ENCODE measurements at places on chromosomes 13 and 19.

GRCh38 chr19:5293612-5294378 is 46.8 kb downstream of the PTPRS start:
- no peak for DNase-seq

- DNase-seq, result no peak
These were observed 1230.9 kb upstream of the SLC10A2 start for GRCh38 chr13:104297075-104297474.

- DNase-seq, result no peak
These were observed 11.6 kb downstream of the CTU1 start for GRCh38 chr19:51096473-51097165.

- DNase-seq, result no peak
These were observed 359.4 kb downstream of the MZT1 start for GRCh38 chr13:72368031-72368430.

DNA sequence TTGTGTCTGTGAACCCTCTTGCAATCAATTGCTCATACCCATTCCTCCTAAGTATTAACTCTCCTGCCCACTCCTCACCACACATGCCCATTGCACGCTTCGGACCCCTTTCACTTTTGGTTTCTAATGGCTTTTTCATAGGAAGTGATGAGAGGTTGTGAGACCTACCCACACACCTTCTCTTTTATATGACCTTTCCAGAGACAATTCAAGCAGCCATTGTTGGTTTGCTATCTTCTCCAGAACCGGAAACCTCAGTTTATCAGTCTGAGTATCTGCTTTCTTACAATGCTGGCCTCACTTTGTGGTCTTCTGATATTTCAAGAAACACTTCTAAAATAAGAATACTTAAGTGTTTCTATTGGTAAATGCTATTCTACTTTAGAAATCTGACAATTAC is 1550.8 kb upstream of the SLC10A2 start:
- DNase-seq, result no peak

- no peak for DNase-seq
These were observed 4.6 kb downstream of the PPP5C start for GRCh38 chr19:46351241-46352041.

DNA sequence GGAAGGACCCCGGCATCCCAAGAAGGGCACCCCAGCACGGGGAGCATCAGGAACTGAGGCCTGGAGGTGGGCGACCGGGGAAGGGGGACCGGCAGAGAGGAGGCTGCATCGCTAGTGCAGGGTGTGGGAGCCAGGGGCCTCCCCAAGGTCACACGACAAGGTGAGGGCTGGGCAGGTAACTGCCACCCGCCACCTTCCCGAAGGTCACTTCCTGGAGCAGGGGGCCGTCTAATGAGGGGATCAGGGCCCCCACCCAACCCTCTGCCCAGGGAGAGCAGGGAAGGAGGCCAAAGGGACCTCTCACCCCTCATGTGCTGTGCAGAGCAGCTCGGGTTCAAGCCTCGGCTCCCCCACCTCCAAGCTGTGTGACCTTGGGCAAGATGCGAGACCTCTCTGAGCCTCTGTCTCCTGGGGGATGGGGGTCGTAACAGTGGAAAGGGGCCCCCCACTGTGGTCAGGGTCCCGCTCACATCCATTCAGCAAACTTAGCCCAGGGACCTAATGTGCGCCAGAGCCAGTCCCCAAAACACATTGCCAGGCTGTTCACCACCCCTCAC is 6.0 kb downstream of the ZBTB7A start:
- DNase-seq, result no peak

- peak; percentile 99 for DNase-seq
These were observed 37.0 kb upstream of the FARP1 start for GRCh38 chr13:98105929-98106336.

- DNase-seq, result no peak
These were observed 86.5 kb upstream of the ABCC4 start for GRCh38 chr13:95387733-95388207.

- DNase-seq, result no peak
These were observed 15.5 kb upstream of the MYH14 start for GRCh38 chr19:50187937-50188336.

DNA sequence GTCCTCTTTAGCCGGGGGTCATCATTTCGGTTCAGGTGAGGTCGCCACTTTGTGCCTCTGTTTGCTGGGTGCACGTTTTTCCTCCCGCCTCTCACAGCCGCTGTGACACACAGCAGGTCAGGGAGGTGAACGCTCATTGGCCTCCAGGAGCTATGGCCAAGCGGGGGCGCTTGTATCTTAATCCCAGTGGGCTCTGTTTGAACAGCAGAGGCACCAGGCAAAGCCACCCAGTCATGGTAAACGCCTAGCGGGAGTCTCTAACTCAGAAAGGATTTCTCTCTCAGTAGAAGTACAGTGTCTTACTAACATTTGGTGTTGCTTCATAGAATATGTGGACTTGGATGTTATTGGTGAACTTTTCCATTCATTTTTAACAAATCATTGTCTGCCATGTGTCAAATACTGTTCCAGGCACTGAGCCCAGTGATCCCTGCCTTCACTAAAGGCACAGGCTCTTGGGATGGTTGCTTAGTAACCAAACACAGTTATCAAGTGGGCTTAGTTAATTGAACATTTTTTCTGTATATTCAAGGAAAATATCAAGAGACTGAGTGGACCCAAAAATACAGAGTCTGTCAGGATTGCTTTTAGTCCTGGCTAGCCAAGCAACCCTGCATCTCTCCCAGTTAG is 186.7 kb downstream of the STK24 start:
- DNase-seq, result no peak

DNA sequence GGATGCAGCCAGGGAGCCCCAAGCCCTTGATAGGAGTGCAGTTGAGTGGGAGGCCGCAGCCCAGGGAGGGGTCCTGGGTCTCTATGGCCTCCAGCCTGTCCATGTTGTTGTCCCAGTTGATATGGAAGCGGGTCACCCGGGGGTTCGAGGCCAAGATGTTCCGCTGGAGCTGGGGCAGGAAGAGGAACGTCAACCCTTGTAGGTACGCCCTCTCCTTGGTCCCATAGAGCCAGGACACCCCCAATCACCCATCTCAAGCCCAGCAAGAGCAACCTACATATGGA is 2.9 kb upstream of the PRKACA start:
- DNase-seq, result no peak

DNA sequence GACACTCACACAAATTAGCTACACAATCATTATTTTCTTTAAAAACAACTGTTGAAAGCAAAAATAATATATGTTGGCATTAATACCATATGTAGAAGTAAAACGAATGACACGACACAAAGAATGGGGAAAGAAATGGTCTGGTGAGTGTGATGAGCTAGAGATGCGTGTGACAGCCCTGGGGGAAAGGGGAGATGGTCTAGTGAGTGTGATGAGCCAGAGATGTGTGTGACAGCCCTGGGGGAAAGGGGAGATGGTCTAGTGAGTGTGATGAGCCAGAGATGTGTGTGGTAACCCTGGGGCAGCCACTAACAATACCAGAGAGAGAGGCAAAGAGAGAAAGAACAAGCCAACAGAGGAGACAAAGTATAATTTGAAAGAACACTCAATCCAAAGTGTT is 22.3 kb upstream of the LAMP1 start:
- DNase-seq, result no peak
